NCI-H82 (cell line): ENCODE measurements at places on chromosomes 4 and X.

- no peak for DNase-seq
Observed at GRCh38 chr4:13763707-13764106, 136.2 kb upstream of the BOD1L1 start.

- DNase-seq, result peak; percentile 32
Observed at GRCh38 chr4:113633467-113633866, 128.1 kb downstream of the CAMK2D start.

GRCh38 chr4:19375931-19376330 is 875.8 kb upstream of the SLIT2 start:
- DNase-seq, result no peak

DNA sequence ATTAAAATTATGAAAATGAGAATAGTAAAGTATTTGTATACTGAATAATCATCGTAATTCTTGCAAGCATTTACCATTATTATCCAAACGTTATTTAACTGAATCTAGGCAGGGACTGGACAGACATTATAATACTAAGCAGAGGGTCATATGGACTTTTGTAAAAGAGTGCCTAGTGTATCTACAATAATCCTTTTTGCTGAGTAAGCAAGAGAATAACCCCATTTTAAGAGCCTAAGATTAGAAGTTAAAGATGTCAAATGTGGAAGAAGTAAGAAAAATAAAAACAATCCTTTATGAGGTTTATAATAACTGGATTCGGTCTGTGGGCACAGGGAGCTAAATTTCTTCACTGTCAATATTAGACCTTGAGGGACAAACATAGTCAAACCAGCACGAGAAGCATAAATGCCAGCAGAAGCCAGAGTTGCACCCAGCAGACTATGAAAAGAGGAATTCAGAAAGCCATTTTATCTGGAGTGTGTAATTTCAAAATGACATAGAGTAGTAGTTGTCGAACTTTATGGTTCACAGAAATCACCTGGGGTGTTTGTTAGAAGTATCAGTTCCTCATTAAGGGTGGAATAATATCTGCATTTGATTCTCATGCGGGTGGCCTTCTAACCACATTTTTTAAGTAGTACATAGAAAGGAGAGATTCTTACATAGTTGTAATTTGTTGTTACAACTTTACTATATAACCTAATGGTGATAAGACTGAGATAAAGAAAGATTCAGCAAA is 39.7 kb upstream of the DCLK2 start:
- DNase-seq, result no peak

DNA sequence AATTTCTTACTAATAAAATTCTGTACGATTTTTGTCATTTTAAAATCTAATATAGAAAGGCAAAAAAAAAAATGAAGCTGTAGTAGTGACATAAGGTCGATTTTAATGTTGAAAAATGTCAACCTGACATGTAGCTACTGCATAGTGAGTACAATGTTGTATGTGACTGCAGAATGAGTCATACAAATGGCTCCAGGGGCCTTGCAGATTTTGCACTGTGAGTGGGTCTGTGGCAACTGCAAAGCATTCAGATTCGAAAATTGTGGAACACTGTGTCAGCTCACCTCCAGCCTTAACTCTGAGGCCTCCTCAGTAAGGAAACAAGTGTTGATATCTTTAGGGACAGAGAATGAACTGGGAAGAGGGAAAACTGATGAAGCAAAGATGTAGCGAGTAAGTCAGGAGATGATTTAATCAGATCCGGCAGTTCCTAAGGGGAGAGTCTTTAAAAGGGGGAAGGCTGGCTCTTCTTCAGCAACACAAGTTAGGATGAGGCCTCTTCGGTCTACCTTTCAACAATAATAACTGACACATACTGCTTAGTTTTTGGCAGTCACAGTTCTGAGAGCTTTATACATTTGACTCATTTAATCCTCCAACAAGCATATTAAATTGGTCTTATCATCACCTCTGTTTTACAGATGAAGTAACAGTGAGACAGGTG is 24.9 kb downstream of the TKTL2 start:
- no peak for DNase-seq

DNA sequence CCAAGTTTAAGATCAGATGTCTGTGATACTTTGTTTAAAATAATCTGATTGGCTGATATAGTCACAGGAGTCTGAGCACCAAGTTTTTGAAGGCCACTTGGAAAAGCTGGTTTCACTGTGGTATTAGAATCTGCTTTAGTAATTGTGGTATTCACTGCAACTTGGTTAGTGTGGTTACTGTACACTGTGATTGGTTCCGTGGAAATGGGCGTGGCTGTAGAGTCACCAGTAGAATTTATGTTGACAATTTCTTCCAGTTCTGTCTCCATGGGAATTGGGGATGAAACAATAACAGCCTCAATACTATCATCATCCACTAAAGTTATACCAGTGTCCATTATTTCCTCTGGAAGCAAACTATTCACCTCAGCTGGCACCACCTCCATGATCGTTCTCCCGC is 26.2 kb downstream of the LIN54 start:
- DNase-seq, result peak; percentile 1

GRCh38 chr4:130534651-130535050 is 1438.7 kb downstream of the C4orf33 start:
- DNase-seq, result no peak

GRCh38 chr4:185305979-185306442 is 89.7 kb downstream of the LRP2BP start:
- DNase-seq, result no peak

DNA sequence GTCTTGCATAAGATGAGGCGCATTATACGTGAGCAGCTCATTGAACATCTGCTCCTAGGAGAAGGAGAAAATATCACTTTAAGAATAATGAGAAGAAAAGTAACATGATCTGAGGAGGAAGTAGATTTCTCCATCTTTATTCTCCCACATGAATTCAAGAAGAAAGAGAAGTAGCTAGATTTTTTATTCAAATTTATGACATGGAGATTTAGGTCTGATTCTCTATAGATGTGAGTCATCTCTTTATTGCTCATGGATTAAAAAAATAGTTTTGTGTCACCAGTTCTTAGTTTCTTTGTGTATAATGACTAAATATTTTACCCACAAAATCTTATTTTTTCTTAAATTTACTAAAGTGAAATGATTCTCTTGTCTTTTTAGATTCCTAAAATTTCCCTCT is 40.4 kb downstream of the HPGDS start:
- DNase-seq, result no peak

DNA sequence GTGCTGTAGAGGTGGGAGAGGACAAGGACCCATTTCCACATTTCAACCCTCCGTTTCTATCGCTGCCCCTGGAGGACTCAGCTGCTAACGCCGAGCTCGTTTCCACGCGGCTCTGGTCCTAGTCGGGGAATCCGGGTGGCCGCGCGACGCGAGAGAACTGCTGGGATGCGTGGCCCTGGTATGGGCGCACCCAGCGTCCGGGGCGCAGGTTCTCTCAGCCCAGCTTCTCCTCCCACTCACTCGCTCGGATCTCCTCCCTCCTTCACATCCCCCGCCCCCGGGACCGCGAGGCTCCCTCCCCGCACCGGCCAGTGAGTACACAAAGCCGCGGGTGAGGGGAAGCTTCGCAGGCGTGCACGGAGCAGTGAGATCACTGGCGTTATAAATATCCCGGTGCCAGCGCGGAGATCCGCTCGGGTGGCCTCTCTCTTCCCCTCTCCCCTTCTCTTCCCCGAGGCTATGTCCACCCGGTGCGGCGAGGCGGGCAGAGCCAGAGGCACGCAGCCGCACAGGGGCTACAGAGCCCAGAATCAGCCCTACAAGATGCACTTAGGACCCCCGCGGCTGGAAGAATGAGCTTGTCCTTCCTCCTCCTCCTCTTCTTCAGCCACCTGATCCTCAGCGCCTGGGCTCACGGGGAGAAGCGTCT is at the start of gene FGF5:
TSS of gene FGF5 (plus strand) at position 412 of the 649 bp plus-strand sequence. CDS start at position 573, 161 bp downstream.
- peak; percentile 61 for DNase-seq

DNA sequence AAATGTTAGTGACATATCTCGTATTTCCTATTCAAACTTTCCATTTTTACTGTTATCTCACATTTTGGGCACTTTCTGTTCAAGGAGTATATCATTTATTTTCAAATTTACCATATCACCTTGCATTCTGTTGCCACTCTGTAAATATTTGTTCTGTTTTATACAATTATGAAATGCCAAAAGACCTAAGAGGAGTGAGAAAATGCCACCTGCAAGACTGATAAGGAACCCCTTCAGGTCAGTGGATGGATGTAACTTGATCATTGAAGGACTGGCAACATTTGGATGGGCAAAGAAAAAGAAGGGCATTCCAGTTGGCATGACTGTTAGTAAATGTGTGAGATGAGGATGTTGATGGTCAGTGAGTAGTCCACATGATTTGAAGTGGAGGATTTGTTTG is 79.1 kb downstream of the OTC start:
- no peak for DNase-seq

DNA sequence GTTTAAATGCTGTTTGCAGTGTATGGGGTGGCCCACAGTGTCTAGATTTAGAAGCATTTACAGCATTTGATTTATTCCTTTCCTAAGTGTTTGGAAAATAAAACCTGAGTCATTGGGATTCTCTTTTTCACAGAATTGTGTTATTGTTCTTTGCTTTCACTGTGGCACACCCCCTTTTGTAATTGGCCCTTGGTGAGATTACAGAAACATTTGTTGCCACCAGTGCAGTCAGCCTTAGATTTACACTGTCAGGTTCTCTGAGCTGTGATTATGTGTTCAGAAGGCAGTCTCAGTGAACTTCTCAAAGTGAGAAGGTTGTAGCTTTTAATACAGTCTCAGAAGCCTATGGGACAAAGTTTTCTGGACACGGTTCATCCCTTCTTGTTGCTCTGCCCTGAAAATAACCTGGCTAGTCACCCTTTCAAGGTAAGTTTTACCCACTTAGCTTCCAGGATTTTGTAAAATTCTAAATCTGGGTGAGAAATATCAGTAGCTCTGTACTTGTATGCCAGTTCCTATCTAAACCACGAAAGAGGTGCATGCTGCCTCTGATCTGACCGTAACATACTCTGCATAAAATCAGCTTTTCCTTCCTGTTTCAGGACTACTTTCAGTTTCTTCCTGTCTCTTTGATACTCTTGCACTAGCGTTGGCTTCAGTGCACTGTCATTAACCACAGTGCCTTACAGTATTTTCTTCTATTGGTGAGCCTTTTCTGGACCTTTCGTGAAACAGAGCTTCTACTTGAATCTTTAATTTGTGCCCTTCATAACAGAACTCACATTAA is 12.6 kb downstream of the RUFY3 start:
- no peak for DNase-seq

DNA sequence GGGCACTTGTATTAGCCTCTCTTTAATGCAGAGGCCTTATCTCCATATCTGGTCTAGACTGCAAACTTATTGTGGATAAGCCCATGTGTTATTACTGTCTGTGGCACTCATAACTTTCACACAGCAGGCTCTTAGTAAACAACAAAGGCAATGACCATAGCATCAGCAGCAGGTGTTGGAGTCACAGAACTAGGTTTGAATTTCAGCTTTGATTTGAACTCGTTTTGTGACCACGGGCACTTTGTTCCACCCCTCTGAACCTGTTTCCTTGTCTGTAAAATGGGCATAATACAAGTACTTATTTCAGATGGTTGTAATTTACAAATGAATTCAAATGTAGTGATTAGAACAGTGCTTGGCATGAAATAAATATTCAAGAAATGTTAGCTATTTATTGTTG is 121.8 kb upstream of the C1GALT1C1 start:
- no peak for DNase-seq

DNA sequence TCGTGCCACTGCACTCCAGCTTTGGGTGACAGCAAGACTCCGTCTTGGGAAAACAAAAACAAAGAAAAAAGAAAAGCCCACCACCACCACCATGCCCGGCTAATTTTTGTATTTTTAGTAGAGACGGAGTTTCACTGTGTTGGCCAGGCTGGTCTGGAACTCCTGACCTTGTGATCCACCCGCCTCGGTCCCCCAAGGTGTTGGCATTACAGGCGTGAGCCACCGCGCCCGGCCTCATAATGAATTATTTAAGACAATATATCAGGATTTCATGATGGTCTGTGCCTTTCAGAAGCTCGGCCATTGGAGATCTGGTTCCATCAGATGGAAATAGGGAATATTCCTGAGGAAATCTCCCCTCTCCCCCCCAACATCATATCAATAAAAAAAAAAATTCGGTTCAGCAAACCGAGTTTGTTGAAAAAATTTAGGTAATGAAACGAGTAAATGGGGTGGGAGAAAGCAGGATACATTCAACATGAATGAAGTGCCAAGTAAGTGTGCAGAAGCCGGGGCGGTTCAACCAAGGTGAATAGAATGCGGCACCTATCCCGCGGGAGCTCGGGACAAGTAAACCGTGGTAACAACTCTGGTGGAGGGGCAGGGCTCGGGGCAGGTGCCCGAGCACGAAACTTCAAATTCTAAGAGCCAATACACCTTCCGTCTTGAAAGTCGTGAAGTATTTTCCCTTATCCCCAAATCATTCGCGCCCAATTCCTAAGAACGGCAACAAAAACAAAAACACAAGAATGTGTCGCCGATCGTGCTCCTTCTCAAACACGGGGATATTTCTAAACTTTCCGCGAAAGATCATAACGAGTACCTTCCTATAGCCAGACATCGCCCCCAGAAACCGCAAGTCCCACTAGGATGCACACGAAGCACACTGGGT is 773 bp upstream of the TXLNG start:
- peak; percentile 45 for DNase-seq

- DNase-seq, result peak; percentile 17
Observed at GRCh38 chr4:61828960-61829359, 628.8 kb downstream of the ADGRL3 start.

DNA sequence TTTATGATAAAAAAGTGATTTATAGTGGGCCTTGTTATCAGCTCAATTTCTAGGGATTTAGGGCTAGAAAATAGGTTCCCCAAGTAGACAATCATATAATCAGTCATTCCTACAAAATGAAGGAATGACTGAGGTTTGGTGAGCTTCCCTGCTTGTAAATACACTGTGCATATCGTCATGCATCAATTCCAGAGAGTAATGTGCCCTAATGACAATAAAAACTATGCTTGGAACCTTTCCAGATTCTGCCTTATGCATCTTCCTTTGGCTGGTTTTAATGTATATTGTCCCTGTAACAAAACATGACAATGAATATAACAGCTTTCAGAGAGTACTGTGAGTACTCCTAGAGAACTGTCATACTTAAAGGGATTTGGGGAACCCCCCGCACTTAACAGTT is 1310.9 kb downstream of the PCDH7 start:
- DNase-seq, result no peak

DNA sequence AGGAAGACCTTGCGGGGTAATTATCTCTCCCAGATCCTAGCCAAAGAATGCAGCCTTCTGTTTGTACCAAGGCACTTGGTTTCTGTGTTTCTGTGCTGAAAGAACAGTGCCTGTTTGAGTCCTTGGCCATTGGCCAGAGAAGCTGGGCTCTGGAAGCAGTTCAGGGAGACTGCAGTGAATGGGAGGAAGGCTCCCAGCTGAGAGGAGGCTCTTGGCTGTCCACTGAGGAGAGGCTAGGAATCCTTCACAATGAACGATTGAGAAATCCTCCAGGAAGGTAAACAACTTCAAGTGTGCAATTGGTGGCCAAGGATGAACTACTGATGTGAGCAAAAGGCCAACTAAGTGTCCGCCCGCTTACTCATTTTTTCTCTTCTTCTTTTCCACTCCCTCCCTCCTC is 61.3 kb downstream of the HS3ST1 start:
- no peak for DNase-seq

GRCh38 chr4:152463562-152463961 is 72.3 kb downstream of the FBXW7 start:
- no peak for DNase-seq
